ENCODE measurements at places on chromosomes 4 and X. TPM values are rescaled to one million over a fixed set of nuclear protein-coding genes. Genes with fewer than 3 reads are reported as not detected.
A peak's percentile ranks its signal among the peaks of the same experiment; 100 is the strongest.

DNA sequence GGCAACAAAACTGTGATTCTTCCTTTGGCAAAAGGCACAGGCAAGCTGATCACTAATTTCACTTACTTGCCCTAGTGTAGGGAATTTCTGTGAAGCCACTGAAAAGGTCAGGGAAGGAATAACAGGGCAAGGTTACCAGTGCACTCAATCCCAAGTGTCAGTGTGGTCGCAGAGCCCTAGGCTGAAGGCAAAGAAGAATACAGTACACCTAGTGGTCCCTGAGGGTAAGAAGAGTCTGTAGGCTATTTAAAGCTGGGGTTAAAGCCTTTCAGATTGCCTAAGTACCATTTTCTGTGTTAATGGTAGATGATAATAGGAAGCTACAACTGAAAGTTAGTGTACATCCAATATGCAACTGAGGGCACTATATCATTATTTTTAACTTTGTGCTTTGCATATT is 173.6 kb upstream of the NRK start:
- DNase-seq, result no peak

- no peak for DNase-seq
Observed at GRCh38 chr4:122711919-122712318, 20.6 kb upstream of the BBS12 start.

GRCh38 chr4:40479378-40479777 is 144.2 kb downstream of the CHRNA9 start:
- no peak for DNase-seq

- no peak for DNase-seq
Observed at GRCh38 chr4:135497563-135498152, 1296.1 kb upstream of the PABPC4L start.

DNA sequence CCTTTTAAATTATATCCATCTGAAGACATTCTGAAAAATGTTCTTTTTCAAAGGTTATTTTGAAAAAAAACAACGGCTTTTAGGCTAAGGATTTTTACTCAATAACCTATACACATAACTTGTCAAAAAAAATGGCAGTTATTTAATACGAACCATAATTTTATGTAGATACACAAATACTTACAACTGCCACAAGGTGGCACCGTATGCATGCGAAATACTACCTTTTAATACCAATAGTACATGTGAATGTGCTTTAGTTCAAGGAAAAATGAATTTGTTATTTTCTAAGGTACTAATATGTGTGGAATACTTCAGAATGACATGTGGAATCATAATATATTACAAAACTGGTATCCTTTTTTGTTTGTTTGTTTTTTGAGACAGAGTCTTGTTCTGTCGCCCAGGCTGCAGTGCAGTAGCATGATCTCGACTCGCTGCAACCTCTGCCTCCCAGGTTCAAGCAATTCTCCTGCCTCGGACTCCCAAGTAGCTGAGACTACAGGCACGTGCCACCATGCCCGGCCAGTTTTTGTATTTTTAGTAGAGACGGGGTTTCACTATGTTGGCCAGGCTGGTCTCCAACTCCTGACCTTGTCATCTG is 4.6 kb upstream of the MAD2L1 start:
- peak; percentile 33 for DNase-seq

- DNase-seq, result no peak
Observed at GRCh38 chr4:84917869-84918600, 48.5 kb downstream of the WDFY3 start.

- DNase-seq, result no peak
Observed at GRCh38 chr4:3873408-3874027, 107.3 kb downstream of the ADRA2C start.

DNA sequence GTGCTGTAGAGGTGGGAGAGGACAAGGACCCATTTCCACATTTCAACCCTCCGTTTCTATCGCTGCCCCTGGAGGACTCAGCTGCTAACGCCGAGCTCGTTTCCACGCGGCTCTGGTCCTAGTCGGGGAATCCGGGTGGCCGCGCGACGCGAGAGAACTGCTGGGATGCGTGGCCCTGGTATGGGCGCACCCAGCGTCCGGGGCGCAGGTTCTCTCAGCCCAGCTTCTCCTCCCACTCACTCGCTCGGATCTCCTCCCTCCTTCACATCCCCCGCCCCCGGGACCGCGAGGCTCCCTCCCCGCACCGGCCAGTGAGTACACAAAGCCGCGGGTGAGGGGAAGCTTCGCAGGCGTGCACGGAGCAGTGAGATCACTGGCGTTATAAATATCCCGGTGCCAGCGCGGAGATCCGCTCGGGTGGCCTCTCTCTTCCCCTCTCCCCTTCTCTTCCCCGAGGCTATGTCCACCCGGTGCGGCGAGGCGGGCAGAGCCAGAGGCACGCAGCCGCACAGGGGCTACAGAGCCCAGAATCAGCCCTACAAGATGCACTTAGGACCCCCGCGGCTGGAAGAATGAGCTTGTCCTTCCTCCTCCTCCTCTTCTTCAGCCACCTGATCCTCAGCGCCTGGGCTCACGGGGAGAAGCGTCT is at the start of gene FGF5:
FGF5 (plus strand) TSS at position 412 of the 649 bp plus-strand sequence; CDS start at position 573, 161 bp downstream.
- DNase-seq, result no peak

DNA sequence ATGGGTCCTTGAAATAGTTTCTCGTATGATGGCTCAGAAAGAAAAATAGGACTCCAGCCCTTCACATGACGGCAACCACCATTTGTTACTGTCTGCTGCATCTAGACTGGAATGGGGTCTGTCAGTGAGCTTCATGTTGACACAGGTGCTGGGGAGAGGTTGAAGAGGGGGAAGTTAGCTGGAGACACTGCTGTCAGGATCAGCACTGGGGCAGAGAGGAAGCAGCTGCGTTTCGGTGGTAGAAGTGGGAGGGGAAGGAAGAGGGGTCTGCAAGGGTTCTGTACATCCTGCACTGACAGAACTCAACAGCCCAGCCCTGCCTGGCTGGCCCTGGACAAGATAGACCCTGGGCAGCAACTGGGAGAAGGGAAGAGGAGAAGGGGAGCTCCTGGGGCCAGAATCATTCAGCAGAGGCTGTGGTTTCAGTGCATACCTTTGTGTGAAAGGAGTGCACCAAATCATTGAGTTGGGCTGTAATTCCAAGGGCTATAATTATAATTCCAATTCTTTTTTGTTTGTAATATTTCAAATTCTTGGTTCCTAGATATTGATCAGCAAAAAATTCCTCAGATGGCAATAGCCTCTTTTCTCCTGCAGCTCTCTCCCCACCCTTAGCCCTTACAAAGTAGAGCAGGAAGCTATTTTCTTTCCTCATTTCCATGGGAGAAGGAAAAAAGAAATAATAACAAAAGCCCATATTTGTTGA is 119.4 kb upstream of the C1GALT1C1 start:
- no peak for DNase-seq

DNA sequence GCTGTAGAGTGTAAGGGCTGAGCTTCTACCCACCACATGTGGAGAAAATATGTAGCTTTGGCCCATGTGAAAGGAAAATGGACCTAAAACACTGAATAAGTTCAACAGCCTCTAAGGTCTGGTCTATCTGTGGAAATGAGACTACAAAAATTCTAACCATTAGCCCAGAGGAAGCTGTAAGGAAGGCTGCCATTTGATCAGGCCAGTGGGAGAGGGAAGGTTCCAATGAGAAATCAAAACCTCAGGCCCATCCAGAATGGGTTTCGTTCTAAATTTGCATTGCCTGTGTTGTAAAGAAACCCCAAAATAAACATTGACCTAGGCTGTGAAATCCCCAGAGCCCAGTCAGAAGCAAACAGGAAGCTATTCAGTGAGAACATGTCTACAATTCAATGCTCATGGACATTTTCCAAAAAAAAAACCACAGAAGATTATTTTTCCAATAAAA is 320.4 kb upstream of the SLC7A11 start:
- no peak for DNase-seq

- no peak for DNase-seq
Observed at GRCh38 chr4:131426023-131426758, 1722.9 kb upstream of the PCDH10 start.

GRCh38 chrX:116010939-116011338 is 159.6 kb upstream of the AGTR2 start:
- no peak for DNase-seq

DNA sequence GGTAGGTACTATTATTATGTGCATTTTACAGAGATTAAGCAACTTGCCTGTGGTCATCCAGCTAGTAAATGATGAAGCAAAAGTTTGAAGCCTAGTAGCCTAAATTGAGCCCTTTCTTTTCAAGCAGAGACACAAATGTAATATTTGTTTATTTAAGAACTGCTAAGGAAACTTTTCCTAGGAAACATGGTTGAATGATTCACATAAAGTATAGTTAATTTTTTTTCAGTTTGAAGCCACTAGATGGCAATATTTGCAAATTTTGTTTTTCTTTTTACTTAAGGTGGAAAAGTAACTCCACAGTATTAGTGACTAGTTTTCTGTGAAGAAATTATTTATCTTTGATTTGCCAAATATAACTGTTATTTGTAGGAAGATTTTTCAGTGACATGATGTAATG is 52.8 kb upstream of the ANKRD17 start:
- no peak for DNase-seq

DNA sequence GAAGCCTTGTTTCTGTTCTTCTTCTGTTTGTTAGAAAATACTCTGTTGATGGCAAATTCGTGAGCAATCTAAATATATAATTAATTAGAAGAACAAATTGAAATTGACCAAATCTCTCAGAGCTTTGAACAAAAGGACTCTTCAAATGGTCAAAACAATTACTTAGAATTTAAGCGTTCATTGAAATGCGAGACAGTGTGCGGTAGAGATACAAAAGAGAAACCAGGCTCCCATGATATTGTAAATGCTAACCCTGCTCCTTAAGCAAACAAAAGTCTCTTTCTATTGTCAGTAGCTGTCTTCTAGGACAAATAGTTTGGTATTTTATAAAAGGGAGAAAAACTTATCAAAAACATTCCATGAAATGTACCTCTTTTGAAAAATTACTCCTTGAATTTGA is 453.4 kb upstream of the MAGEB2 start:
- DNase-seq, result no peak

DNA sequence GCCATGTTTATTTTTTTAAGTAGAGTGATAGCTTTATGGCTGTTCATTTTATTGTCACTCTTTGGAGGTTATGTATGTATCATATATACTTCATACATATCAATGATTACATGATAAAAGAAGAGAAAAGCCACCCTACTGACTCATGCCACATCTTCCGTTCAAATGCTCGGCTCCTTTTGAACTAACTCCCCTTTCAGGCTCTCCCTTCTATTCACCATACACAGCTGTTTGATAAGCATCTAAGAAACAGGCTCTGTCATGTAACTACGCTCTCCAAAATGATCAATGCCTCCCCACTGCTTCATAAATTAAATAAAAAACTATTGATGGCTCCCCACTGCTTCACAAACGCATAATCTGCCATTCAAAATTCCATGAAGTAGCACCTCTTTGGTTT is 89.4 kb downstream of the SEL1L3 start:
- no peak for DNase-seq

DNA sequence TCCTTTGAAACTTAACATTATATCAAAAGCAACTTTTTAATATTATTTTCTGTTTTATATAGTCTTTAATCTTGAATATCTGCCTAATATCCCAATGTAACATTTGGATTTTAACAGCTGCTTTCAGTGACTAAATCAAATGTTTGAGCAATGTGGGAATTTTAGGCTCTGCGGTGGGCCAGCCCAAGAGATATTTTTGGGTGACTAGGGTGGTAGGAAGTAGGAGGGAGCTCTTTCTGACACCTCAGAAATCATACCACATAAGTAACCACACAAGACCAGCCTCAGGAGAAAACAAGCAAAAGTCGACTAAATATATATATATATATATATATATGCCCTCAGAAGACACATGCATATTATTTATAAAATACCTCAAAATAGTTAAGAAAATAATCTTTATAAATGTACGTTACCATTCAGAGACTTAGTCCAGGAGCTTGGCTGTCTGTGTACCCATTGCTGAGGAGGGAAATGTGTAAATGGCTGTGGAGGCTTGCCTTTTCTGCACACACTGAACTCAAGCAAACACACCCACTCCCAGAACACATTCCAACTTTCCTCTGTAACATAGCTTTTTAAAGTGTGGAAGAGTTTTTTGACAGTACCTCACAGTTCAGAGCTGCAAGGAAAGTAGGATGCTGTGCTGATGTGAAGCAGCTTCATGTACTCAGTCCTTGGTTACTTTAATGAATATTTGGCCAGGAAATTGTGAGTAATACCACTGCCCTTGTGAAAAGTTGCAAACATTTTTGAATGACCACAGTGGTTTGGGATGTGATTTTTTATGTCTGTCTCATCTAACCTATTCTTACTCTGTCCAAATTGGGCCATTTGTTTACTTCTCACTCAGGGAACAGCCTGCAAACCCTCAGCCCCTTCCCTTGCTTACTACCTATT is at the start of gene RTL3:
RTL3 (minus strand) TSS at position 484 of the 900 bp plus-strand sequence. CDS start 908 bp downstream, outside the sequence.
- DNase-seq, result no peak

DNA sequence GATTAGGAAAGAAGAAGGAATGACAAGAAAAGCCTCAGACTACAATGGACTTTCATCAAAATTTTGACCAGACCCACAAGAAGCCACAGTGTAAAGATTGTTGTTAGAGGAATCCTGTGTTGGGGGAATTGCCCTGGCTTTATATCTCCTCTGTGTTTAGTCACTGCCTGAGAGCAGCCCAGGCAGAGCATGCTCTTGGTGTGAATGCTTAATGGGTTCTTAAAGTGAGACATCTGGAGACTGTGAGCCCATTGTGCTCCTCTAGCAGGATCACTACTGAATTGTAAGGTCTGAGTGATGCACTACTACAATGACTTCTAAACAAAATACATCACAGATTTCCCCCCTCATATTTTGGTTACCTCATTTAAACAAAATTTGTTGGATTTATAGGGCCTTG is 1860.5 kb upstream of the ADGRL3 start:
- no peak for DNase-seq

- DNase-seq, result no peak
Observed at GRCh38 chr4:83629945-83630721, 94.2 kb downstream of the GPAT3 start.

GRCh38 chr4:151784706-151785105 is 23.9 kb upstream of the GATB start:
- DNase-seq, result no peak

DNA sequence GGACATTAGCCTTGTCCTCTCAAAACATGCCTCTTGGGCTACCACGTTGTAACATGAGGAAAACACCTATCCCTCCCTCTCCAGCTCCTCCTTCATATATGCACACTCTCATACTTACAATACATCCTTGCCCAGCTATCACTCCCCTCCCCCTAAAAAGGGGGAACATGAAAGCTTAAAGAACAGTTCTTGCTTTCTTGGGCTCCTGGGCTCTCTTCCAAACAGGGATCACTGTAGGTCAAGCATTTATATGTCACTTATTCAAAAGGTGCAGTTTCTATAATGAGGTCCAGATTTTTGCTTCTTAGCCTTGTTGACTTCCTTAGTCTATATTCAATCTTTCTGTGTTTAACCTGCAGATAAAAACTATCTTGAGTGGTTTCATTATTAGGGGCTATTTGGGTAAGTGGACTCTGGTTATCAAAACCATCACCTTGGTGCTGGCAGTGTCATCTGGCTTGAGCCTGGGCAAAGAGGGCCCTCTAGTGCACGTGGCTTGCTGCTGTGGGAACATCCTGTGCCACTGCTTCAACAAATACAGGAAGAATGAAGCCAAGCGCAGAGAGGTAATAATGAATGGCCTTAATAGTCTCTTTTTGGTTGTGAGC is 119.4 kb downstream of the AKAP4 start:
- no peak for DNase-seq

- peak; percentile 80 for DNase-seq
Observed at GRCh38 chr4:9691238-9692065, 90.0 kb upstream of the DRD5 start.

CFAP47 gene
- polyA plus RNA-seq, result 0.75 TPM

KANTR gene
- polyA plus RNA-seq, result 17.2 TPM

ETDA gene
- not detected for polyA plus RNA-seq

SPRY1 gene
- polyA plus RNA-seq, result 83.5 TPM
